ENCODE measurements at places on chromosomes 3 and 15. TPM values are rescaled to one million over a fixed set of nuclear protein-coding genes. Genes with fewer than 3 reads are reported as not detected.

GRCh38 chr3:152519376-152519775 is 250.6 kb downstream of the MBNL1 start:
- no peak for DNase-seq

DNA sequence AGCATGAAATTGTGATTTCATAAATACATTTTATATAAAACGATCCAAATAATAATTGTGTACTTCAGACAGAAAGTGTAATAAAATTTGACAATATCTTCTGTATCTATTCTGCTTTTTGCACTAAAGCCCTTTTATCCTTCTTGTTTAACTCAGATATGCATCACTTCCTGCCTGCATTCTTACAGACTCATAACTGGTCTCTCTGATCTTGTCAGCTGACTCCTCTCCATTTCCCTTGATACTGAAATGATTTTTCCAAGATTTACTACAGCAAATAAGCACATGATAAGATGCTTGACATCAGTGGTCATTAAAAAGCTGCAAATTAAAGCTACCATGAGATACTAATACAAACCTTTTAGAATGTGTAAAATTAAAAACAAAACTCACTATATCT is 25.3 kb upstream of the SI start:
- peak; percentile 4 for DNase-seq

GRCh38 chr15:61184431-61184830 is 44.7 kb downstream of the RORA start:
- DNase-seq = no peak

GRCh38 chr3:123053107-123053506 is 13.7 kb upstream of the PDIA5 start:
- no peak for DNase-seq

DNA sequence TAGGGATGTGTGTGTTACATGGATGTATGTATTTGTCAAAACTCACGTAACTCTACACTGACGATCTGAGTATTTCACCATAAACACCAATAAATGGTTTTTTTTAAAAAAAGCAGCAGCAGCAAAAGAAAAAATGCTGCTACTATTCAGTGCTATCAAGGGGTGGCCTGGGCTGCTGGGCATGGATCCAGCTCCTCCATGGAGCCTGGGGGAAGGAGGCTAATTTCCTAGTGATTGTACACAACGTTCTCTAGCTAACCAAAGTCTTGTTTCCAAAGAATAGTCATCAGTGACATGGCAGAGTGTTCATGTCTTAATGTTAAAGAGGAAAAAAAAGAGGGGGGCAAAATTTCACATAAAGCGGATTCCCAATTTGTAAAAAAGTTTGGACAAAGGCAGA is 29.0 kb downstream of the POMGNT2 start:
- no peak for DNase-seq

The LNP1 gene
- 5.2 TPM for total RNA-seq

The CATSPER2 gene
- 4.0 TPM for total RNA-seq

The CRYBG3 gene
- total RNA-seq = 12.2 TPM

All from PC-3 (cell line).